ENCODE measurements at places on chromosomes 11 and 22.
A peak's percentile ranks its signal among the peaks of the same experiment; 100 is the strongest.

DNA sequence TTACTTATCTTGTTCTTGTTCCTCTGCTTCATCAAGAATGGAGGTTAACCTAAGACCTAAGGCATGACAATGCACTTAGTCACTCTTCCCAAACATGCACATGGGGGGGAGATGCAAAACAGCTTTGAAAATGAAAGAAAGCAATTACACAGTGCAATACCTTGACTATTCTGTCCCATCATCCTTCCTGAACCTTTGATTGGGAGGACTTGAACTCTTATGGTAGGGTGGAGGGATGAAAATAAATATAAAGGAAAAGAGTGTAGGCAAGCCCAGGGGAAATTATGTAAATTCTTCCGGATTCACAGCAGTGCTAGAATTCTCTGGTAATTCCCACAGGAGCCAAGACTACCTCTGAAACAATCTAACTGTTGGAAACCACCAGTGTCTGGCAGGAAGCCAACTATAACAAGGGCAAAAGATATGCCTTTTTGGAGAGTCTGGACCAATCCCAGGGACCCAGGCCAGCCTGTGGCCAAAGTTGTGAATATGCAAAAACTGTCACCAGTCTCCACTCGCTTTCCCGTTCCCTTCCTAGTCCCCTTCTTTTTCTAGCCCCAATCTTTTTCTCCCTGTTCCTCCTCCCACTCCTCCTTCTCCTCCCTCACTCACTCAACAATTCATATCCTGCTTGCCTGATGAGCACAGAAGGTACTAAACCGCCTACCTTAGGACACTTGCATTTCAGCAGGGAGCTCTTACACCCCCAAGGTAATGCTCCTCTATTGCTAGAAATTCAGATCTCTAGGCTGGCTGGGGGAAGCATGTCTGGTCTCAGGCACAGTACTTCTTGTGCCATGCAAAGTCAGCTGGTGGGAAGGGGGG is 2.5 kb upstream of the RCN1 start:
- DNase-seq, result peak; percentile 93

- no peak for DNase-seq
Measured at GRCh38 chr11:114074546-114075343, 15.2 kb downstream of the ZBTB16 start.

- peak; percentile 5 for DNase-seq
Measured at GRCh38 chr11:48210052-48210451, 6.6 kb upstream of the OR4B1 start.

- peak; percentile 57 for DNase-seq
Measured at GRCh38 chr11:120912504-120912903, 111.4 kb upstream of the TBCEL start.

DNA sequence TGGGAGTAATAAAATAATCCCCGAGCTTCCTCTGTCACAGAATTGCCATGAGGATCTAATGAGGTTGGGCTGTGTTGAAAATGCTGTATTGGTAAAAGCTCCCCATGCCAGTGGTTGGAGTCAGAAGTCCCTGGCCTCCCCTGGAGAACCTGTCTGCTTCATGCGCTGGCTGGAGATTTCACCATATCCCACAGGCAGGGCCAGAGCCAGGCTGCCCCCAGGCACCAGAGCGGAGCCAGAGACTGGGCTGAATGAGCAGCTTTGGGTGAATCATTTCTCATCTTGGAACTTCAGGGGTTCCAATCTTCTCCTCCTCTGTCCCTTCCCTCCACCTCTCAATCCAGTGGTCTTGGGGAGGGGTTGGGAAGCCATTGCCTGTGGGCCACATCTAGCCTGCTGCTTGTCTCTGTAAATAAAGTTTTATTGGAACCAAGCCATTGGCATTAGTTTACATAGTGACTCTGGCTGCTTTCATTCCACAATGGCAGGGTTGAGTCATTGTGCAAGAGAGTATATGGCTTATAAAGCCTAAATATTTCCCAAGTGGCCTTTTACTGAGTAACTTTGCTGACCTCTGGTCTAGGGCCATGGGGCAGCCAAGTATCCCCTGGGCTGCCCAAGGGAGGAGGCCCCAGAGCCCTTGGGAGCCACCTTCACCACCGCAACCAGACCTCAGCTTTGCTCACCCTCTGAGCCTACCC is 35.2 kb downstream of the LRRC10B start:
- DNase-seq, result peak; percentile 88

- no peak for DNase-seq
Measured at GRCh38 chr22:37001826-37002225, 17.4 kb downstream of the TST start.

DNA sequence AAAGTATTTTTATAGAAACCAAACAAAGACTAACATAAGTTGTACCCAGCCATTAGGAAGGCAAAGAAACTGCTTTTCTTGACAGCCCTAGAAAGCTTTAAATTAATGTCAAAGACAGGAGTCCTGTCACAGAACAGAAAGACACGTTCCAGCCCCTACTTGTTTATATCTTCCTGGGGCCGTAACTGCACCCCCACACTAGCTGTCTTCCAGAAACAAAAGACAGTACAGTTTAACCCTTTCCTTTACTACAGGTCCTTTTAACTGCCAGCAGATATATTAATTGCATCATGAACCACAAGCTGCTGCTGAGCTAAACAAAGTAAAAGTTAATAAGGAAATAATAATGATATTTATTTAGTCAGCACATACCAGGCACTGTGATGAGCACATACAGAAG is 20.3 kb upstream of the CFAP300 start:
- DNase-seq, result no peak

DNA sequence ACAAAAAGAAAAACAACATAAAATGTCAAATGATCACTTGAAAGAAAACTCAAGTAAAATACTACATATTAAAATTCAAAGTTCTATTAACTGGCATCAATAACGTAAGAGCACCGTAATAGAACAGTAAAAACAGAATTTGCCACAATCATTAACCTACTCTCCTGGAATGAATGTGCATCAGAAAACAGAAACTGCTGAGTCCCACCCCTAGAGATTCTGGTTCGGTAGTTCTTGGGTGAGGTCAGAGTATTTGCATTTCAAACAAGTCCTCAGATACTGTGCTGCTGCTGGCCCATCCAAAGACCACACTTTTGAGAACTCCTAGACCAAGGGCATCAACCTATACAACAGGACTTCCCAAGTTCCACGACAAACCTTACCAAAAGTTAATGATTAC is 23.5 kb downstream of the PITPNB start:
- DNase-seq, result no peak

- DNase-seq, result no peak
Measured at GRCh38 chr11:117544130-117544800, 216.6 kb downstream of the CEP164 start.

GRCh38 chr11:77030834-77031414 is 3.3 kb upstream of the B3GNT6 start:
- DNase-seq, result no peak

DNA sequence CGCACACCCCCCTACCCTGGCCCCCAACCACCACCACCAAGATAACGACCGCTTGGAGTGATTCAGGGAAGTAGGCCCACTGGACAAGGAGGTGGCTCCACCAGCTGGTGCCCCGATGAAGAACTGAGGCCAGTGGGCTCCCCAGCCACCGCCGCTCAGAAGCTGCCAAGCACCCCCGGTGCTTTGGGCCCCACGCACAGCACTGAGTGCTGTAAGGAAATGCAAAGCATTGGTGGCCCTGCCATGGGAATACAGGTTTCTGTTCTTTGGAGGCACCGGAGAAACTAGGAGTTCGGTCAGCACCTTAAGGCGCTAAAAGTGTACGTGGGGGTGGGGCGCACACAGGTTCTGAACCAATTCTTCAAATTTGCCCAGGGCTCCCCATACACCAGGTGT is 664 bp upstream of the PRSS23 start:
- DNase-seq, result no peak

- DNase-seq, result peak; percentile 82
Measured at GRCh38 chr11:74611369-74611861, 19.0 kb downstream of the POLD3 start.

- no peak for DNase-seq
Measured at GRCh38 chr22:33848251-33848650, 72.0 kb downstream of the LARGE1 start.

- DNase-seq, result no peak
Measured at GRCh38 chr22:20547029-20547428, 39.6 kb downstream of the MED15 start.

DNA sequence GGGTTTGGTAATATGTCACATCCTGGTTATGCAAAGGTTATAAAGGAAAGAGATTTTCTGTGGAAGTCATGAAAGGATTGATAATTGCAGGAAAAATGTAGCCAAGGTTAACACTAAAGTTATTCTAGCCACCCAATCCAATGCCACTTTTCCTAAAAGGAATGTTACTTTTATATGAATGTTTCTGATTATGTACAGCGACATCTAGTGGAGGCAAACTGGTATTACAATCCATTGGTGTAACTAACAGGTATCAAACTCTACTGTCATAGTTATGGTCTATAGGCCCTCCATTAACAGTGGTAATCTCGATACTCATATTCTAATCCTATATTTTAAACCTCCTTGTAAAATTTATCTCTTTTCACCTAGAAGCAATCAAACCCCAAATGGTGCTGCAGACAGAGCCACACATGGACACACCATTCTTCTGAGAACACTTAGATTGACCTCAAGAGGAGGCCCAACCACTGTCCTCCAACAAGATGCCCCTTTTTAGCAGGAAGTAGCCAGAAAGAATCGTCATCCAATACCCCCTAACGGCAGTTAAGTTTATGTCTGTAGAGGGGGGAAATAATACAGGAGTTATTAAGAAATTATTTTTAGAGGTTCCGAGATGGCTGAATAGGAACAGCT is 74.9 kb upstream of the RAG2 start:
- peak; percentile 58 for DNase-seq

DNA sequence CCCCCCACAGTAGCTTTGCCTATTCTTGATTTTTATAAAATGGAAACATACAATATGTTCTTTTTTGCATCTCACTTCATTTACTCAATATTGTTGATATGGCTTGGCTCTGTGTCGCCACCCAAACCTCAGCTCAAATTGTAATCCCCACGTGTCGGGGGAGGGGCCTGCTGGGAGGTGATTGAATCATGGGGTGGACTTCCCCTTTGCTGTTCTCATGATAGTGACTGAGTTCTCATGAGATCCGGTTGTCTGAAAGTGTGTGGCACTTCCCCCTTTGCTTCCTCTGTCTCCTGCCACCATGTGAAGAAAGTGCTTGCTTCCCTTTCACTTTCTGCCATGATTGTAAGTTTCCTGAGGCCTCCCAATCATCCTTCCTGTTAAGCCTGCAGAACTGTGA is 431.3 kb downstream of the MN1 start:
- no peak for DNase-seq

GRCh38 chr11:57303990-57304579 is 20.7 kb downstream of the TNKS1BP1 start:
- peak; percentile 86 for DNase-seq

DNA sequence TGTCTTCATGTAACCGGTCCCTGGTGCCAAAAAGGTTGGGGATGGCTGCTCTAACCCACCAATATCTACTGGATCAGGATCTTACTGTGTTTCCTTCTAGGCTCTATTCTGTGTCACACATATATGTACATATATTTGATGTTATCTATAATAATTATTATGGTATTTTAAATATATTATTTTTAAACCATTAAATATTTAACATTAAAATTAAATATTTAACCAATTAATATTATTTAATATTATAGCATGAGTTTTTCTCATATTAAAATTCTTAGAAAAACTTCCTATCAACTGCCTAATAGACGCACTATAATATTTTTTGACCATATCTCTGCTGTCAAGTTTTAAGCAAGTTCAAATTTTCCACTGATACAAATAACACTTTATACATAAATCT is 196.9 kb upstream of the PLET1 start:
- no peak for DNase-seq
